ENCODE measurements at places on chromosomes 3 and 15.

- DNase-seq, result no peak
These were observed 195.9 kb upstream of the LRRN1 start for GRCh38 chr3:3603351-3603750.

GRCh38 chr3:107345822-107346405, 31.3 kb upstream of the CCDC54 start:
- peak; percentile 7 for DNase-seq

GRCh38 chr3:29494305-29495036, 213.6 kb downstream of the RBMS3 start:
- no peak for DNase-seq

DNA sequence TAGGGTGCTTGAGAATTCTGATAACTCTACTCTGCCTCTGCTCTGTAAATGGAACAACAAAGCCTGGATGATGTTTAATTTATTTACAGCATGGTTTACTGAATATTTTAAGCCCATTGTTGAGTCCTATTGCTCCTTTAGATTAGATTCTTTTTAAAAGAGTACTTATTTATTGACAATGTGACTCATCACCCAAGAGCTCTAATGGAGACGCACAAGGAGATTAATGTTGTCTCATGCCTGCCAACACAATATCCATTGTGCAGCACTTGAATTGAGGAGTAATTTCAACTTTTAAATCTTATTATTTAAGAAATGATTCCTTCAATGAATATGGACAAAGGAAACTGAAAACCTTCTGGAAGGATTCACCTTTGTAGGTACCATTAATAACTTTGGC, 691.4 kb downstream of the ZBBX start:
- DNase-seq, result no peak

GRCh38 chr3:17481116-17481515, 261.3 kb downstream of the TBC1D5 start:
- DNase-seq, result no peak

DNA sequence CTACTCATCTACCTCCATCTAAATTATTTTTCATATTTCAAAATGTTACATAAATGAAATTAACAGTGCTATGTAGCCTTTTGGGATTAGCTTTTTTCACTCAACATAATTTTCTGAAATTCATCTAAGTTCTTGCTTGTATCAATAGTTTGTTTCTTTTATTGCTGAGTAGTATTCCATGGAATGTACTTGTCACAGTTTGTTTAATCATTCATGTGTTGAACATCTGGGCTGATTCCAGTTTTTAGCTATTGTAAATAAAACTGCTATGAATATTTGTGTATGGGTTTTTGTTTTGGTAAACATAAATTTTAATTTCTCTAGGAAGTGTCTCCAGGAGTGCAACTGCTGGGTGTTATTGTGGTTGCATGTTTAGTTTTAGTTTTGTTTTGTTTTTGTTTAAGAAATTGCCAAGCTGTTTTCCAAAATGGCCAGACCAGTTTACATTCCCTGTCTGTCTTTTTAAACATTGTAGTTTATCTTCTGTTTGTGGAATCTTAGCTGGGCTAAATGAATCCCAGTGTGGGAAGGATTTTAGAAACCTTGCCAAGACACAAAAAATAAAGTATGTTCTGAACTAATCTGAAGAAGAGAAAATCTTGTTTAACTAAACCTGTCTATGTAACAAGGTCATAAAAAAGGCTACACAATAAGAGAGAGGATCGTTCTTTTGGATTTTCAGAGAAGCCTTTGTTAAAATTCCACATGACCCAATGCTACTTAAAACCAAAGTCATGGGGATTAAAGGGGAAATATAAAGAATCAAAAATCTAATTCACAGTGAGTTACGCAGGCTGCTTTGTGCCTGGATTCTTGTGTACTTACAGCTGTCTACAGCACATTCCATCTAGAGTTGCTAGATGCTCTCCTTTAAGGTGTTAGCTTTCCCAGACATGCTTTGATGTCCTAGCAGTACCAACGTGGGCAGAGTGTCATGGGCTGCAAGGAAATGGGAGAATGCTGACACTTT, 129.2 kb upstream of the SUCLG2 start:
- DNase-seq, result no peak

DNA sequence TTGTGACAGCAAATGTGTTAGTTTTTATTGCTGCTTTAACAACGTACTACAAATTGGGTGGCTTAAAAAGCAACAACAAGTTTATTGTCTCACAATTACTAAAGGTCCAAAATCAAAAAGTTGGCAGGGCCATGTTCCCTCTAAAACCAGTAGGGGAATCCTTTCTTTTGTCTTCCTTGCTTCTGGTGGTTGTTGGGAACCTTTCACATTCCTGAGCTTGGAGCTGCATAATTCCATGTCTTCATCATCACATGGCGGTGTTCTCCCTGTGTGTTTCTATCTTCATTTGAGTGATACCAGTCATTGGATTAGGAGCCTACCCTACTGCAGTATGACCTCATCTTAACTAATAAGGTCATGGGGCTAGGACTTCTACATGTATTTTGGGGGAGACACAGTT, 7.4 kb downstream of the SPRED1 start:
- DNase-seq, result no peak

- DNase-seq, result no peak
These were observed 29.5 kb downstream of the ACAD9 start for GRCh38 chr3:128908951-128909350.

DNA sequence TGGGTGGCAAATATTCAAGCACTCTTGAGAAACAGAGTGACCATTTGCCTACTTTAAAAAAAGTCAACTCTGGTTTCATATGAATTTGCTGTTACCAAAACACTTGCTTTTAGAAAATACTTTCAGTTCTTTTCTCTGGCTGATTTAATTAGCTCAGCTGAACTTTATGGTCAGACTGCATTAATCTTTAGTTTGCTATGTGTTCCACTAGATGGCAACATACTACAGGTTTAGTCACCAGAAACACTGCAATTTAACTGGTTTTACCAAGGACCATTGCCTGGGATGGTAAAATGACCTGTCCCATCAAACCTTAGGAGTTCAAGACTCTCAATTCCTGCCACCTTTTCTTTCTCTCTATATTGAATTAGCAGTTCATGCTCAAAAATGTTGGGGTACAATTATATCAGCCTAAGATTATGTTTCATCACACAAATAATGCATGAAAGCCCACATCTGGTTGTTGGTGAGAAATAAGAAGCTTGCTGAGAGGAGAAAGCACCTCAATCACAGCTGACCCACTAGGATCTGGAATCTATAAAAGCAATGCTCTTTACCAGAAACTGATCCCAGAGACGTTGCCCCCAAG, 14.2 kb downstream of the EIF4E3 start:
- DNase-seq, result peak; percentile 47

- no peak for DNase-seq
These were observed 822 bp downstream of the ZNF385D start for GRCh38 chr3:21750080-21750696.

DNA sequence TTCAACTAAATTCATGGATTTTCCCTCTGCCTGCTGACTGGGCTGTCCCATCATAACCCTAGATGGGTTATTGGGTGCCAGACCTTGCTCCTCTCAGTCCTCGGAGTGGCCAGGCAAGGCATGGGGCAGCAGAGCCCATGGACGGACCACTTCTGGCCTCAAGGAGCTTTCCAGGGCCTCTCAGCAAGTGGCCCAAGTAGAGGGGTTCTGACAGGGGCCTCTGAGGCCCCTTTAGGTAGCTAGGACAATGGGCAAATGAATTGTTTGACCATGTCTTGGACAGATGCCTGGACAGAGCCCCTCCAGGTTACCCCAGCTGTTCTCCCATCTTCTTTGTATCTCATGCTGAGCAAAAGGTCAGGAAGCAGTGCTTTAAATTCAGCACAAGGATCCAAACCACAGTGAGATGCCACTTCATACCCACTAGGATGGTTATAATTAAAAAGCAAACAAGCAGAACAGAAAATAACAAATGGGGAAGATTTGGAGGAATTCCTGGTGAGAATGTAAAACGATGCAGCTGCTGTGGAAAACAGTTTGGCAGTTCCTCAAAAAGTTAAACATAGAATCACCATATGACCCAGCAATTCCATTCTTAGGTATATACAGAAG, 61.6 kb downstream of the SPSB4 start:
- DNase-seq, result no peak

- no peak for DNase-seq
These were observed 63.2 kb upstream of the ATP11B start for GRCh38 chr3:182729903-182730674.

DNA sequence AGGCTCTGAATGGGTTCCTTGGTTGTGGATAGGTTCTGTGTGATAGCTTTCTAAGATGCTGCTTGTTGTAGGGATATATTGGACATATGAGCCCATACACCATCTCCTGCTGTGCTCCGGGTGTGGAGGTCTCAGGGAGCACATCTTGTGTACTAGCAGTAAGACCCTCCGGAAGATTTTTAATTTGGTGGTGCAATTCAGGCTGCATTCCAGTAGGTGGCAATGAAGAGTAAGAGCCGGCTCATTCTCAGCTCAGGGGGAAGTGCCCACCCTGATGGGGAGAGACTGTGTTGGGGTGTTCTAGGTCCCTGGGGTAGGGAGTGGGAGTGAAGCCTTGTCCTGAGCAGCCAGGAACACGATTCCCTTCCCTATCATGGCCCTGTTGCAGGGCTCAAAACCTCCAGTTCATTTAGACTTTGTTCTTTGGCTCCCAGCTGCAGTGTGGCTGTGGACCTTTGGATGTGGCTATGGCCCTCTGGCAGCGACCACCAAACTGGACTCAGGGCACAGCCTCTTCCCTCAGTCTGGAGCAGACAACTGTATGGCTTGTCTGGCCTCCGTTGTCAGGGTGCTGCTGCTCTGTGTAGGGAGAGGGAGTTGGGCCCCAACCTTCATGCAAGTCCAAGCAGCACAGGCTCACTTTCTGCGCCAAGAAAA, 104.7 kb downstream of the UNC13C start:
- DNase-seq, result peak; percentile 1

- DNase-seq, result no peak
These were observed 131.2 kb downstream of the MCTP2 start for GRCh38 chr15:94362385-94363092.

DNA sequence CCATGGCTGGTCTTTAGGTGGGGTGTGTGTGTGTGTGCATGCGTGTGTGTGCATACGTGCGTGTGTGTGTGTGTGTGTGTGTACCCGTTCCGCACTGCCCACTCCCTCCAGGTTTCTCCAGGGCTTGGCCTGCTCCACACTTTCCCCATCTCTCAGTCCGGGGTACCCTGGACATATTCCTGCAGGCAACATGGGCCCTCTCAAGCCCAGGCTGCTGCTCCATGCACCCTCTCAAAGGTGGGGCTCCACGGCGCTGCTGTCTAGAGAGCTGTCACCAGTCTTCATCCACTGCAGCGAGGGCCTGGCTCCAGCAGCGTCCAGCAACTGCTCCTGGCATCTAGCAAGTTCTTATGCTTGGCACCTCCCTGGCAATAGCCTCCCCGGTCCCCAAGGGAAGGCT, 86.1 kb downstream of the ATP10A start:
- no peak for DNase-seq

DNA sequence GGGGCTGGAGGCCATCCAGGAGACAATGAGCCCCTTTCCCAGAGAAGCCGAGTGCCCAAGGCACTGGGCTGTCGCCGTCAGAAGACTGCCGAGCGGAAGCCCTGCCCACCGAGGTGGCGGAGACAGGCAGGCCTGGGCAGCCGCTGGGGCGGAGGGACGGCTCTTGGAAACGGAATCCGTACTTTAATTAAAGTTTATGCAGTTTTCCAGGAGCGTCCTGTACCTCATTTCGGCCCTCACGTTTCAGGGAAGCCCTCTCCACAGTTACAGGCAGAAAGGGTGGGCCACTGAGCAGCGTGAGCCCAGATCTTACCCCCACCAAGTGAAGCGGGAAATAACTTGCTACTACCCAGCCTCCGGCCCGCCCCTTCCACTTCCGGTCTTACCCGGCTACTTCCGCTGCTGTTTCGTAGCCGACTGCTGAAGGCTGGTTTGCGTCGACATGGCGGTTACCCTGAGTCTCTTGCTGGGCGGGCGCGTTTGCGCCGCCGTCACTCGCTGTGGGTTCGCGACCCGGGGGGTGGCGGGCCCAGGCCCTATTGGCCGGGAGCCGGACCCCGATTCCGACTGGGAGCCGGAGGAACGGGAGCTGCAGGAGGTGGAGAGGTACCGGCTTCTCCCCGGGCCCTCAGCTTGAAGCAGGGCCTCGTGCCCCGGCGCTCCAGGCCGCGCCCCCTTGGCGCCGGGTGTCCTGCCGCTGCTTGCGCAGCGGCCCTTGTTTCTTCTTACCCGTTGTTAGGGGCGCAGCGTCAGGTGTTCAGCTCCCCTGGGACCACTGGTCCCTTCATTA, at the start of gene NGRN:
NGRN (plus strand) TSS at position 402 of the 790 bp plus-strand sequence; CDS start at position 443, 41 bp downstream.
- DNase-seq, result peak; percentile 87

GRCh38 chr3:162704799-162705385, 1208.3 kb downstream of the OTOL1 start:
- DNase-seq, result no peak

GRCh38 chr3:147410116-147410525, 956 bp downstream of the ZIC1 start:
- DNase-seq, result no peak

GRCh38 chr3:126932188-126932931, 50.6 kb upstream of the PLXNA1 start:
- no peak for DNase-seq

GRCh38 chr3:184257083-184257915, 4.1 kb downstream of the CAMK2N2 start:
- no peak for DNase-seq

DNA sequence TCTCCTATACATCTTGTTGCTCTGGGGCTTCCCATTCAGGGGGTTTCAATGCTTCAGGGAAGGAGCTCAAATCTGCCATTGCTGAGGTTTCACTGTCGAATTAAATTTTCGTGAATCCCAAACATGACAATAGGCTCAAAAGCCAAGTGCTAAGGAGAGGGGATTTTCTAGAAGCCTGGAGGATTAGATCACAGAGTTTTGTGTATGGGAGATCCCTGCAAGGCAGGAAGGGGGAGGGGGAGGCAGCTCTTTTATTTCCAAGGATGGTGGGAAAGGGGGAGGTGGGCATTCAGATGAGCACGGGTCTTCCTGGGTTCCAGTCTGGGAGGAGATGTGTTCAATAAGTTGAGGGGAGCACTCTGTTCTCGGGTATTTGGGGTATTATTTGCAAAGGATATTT, 69.9 kb upstream of the DLG1 start:
- DNase-seq, result no peak

- no peak for DNase-seq
These were observed 1035.1 kb upstream of the NR2F2 start for GRCh38 chr15:95295363-95295762.

GRCh38 chr15:66237513-66238235, 15.9 kb downstream of the MEGF11 start:
- no peak for DNase-seq

GRCh38 chr3:163033652-163034051, 1537.0 kb downstream of the OTOL1 start:
- no peak for DNase-seq

GRCh38 chr15:52661909-52662308, 17.3 kb downstream of the ATOSA start:
- DNase-seq, result no peak

GRCh38 chr3:187318819-187319616, 27.5 kb upstream of the MASP1 start:
- peak; percentile 59 for DNase-seq
